Pons (tissue), 1 donor: ENCODE measurements at places on chromosomes 13 and 19.

DNA sequence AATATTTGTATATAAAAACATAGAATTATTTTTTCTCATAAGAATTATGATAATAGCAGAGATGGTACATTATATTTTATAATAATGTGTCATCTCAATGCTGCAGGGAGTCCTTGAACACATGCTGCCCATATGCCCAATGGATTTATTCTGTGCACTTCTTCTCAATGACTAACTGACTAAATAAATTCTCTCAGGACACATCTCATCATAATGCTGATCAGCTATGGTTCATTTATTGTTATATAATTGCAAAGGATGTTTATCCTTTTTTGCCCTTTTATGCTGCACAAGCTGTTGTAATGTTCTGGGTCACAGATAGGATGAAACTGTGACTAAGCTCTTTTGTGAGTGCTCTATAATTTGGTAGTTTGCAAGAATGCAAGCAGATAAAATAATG lies 1273.3 kb upstream of the ATXN8OS start:
- peak; percentile 32 for DNase-seq

GRCh38 chr13:43058318-43058674 lies 34.9 kb downstream of the DNAJC15 start:
- no peak for DNase-seq

DNA sequence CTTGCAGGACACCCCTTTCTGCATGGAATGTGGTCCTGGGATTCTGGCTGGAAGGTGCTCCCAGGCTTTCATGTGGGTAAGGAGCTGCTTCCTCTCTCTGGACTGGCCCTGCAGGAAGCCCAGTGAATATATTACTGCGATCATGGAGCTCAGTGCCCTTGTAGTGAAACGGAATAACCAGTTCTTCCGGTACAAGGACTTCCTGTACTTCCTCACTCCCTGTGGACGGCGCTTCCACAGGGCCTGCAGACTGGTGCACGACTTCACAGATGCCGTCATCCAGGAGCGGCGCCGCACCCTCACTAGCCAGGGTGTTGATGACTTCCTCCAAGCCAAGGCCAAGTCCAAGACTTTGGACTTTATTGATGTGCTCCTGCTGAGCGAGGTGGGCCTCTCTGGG lies 8.0 kb downstream of the CYP4F8 start:
- DNase-seq, result no peak

GRCh38 chr19:4597975-4598671 lies 38.6 kb upstream of the SEMA6B start:
- no peak for DNase-seq

DNA sequence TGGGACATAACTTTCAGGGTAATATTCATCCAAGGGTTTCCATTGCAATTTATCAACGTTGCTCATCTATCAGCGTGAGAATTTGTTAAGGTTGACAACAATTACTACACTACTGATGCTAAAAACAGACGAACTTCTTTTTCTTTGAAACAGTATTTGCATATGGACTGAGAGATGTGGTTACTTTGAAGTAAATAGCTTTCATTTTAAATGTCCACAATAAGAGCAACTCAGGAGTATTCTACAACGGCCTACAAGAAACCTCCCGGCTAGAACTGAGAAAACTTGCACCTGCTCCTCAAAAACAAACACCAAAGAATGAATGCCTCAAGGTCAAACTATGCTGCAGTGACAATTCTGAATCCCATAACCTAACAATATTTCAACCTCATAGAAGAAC lies 238.4 kb downstream of the IRS2 start:
- DNase-seq, result no peak

- DNase-seq, result no peak
Observed at GRCh38 chr19:38247126-38247525, 9.0 kb downstream of the PPP1R14A start.

- DNase-seq, result peak; percentile 51
Observed at GRCh38 chr13:32911506-32911905, 104.7 kb upstream of the KL start.

DNA sequence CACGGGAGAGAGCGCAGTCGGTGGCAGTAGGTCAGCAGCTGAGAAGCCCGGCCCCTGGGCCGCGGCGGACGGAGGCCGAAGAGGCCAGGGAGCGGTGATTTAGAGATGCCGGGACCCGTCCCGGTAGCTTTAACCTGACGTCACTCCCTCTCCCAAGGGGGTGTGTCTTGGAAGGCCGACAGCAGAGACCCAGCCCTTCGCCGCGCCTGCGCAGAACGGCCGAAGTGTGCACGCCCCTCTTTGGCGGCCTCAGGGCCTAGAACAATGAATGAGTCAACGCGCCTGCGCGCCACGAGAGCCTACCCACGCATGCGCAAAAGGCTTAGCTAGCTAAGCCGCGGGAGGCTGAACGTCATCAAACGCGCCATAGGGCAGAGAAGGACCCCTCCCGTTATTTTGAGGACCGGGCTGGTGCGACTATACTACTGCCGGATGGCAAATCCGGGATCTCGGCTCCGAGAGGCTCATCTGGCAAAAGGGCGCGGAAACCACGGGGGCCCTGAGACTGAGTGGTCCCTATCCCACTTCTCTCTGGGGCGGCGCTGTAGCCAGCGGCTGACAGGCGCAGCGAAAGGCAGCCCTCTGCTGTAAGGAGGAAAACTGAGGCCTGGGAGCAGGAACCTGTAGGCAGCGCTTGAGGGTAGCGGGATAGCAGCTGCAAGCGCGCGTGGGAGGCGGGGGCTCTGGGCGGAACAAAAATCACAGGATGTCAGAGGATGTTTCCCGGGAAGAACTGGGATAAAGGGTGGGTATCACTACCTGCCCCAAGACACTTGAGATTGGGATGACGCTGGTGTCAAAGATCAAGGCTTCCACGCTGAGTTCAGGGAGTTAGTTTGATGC lies at the start of the genes IRGQ and ZNF576:
Gene IRGQ, minus strand, starts transcription at position 136 of the 843 bp plus-strand sequence. CDS start 796 bp downstream, outside the sequence.
Gene ZNF576, plus strand, starts transcription at position 597 of the 843 bp plus-strand sequence. CDS start 514 bp downstream, outside the sequence.
- DNase-seq, result peak; percentile 100

- no peak for DNase-seq
Observed at GRCh38 chr13:103451656-103452055, 385.4 kb upstream of the SLC10A2 start.

- peak; percentile 19 for DNase-seq
Observed at GRCh38 chr19:11479898-11480714, 740 bp downstream of the ELAVL3 start.

- no peak for DNase-seq
Observed at GRCh38 chr19:8814176-8814575, 17.9 kb downstream of the ZNF558 start.

DNA sequence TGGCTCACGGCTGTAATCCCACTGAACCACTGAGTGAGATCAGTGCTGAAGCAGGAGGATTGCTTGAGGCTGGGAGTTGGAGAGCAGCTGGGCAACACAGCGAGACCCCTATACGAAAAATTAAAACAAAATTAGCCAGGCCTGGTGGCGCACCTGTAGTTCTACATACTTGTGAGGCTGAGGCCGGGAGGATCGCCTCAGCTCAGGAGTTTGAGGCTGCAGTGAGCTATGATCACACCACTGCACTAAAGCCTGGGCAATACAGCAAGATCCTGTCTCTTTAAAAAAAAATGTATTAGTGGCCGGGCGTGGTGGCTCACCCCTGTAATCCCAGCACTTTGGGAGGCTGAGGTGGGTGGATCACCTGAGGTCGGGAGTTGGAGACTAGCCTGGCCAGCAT lies 6.3 kb upstream of the SELENOV start:
- DNase-seq, result no peak

GRCh38 chr13:42048342-42048683 lies at the start of gene DGKH:
Gene DGKH (plus strand): TSS chr13:42048648. CDS start chr13:42048774, 126 bp downstream.
- no peak for DNase-seq

DNA sequence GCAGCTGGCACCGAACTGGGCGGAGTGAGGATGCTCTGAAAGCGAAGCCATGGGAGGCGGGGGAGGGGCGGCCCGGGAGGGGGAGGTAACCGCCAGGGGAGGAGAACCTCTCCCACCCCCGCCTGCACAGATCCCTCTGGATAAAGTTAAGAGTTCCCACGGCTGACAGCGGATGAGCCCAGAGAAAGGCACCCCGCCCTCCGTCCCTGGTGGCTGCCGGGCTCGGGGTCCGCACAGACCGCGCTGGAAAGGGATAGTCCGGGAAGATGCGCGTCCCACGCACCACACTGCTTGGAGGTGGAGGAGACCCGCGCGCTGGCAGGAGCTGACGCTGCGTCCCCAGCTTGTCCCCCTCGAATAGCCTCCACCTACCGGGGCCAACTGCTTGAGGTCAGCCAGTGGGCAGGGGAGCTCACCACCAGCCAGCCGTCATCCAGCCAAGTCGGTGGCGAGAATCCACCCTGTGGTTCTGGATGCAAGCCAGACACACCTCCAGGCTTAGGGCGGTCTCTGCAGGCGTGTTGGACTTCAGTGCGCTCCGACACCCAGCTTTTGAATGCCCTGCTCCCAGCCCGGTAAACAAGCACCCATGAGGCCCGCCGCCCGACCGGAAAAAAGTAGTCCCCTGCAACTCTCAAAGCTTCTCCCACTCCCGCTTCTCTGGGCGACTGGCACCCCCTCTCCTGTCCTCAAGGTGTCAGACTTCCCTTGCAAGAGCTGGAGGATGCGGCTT lies at the start of gene TRPC4:
Gene TRPC4, minus strand, starts transcription at position 17 of the 733 bp plus-strand sequence. CDS start 86,439 bp downstream, outside the sequence.
- peak; percentile 17 for DNase-seq
